ENCODE measurements at places on chromosomes 3 and 15.
A peak's percentile ranks its signal among the peaks of the same experiment; 100 is the strongest.

GRCh38 chr3:41317718-41318117 lies 118.4 kb downstream of the CTNNB1 start:
- DNase-seq, result no peak

DNA sequence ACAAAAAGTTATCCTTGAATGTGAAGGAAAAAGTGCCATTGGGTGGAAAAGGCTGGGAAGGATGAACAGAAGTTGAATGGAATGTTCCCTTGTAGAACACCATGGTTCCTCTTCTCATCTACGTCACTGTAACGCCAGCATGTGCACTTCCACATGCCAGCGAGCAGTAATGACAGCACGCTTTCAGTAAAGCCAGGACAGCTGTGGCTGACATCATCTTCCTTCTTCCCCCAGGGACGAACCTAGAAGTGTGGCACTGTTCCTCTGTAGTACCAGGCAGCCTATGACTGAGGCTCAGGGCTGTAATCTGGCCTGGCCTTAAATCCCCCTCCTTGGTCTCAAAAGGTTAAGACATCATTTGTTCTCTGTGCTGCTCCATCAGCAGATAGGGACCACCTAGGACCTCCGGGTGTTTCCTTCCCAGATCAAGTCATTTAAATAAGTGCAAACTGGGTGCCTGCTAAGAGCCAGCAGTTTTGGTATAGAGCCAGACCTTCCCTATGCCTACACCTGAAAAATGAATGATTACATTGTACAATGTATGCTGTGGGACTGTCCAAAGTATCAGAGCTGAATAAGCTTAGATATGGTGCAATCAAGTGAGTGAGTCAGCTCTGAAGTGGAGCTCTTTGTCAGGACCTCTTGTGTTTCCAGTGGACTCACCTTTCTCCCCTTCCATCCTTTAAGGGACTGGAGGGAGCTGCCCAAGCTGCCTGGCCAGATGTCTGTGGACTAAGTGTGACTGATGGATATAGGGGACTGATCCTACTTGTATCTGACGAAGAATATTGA lies 5.6 kb upstream of the SRPRB start:
- peak; percentile 78 for DNase-seq

DNA sequence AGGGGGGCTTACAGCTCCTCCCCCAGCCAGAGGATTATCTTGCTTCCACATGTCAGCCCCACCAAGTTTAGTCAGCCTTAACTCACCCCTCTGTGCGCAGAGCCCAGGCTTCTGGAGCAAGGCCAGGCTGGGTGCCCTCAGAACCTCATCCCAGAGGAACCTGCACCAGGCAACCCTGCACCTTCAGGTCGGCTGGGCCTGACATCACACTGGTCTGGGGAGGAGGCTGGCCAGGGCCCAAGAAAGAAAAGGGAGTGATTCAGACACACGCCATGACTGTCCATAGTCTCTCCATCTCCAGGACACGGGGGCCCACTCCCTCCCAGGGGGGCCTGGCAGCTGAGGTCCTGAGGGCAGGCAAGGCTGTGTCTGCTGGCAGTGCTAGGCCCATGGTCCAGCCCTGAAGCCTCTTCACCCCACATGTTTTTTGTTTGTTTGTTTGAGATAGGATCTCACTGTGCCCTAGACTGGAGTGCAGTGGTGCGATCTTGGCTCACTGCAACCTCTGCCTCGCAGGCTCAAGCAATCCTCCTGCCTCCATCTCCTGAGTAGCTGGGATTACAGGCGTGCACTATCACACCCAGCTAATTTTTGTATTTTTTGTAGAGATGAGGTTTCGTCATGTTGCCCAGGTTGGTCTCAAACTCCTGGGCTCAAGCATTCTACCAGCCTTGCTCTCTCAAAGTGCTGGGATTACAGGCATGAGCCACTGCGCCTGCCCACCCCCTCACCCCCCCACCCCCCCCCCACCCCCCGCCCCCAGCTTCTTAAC lies 11.1 kb downstream of the TNK2 start:
- DNase-seq, result peak; percentile 16

DNA sequence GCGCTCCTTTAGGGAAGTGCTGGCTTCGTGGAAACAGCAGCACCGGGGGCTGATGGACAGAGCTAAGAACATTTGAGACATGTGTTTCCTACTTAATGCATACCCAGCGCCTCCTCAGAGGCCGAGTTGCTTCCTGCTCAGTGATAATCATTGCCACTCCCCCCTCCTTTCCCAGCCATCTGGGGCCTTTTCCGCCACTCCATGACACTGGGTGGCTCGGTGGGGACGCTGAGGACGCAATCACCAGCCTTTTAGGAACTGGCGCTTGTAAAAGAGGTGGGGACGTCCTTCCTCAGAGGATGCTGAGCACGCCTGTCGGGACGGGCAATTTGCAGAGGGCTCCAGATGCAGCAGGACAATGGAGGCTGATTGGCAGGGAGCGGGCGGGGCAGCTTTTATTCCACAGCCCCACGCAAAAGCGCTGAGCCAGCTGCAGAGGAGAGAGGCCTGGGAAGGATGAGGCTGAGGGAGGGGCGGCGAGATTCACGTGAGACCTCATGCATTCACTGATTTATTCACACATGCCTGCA lies 22.2 kb upstream of the IQSEC1 start:
- DNase-seq, result no peak

DNA sequence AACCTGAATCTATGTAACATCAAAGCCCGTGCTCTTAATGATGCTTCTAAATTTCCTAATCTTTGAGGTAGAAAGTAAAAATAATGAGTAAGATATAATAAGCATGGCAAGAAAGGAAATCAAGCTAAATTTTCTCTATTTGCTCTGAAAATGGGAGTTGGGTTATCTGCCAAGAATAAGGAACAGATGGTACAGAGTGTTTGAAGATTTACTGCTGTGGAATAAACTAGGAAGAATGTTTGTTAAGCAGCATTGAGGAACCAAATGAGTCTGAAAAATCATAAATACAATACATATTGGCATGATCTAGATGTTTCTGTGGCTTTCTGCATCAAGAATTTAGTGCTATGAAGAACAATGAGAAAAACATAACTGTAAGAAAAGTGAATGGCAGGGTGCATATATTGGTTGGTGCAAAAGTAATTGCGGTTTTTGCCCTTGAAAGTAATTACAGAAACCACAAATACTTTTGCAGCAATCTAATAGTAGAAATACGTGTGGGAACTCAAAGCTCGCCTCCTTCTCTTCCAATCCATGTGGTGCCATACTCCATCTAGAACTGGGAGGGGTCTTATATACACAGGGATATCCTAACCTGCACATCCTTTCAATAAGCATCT lies 87.6 kb downstream of the SUCNR1 start:
- no peak for DNase-seq

- DNase-seq, result no peak
Measured at GRCh38 chr15:101805605-101806345, 2.5 kb downstream of the OR4F6 start.

- DNase-seq, result peak; percentile 86
Measured at GRCh38 chr3:100602506-100603444, 6.6 kb upstream of the ADGRG7 start.

- DNase-seq, result no peak
Measured at GRCh38 chr3:55491296-55491816, 4.2 kb upstream of the WNT5A start.
